ENCODE measurements at places on chromosomes 1 and 21. TPM values are rescaled to one million over a fixed set of nuclear protein-coding genes. Genes with fewer than 3 reads are reported as not detected.

The CCDC30 gene
- total RNA-seq = 1.8 TPM

The SPRR2G gene
- not detected for total RNA-seq

The COL6A1 gene
- total RNA-seq = 193 TPM

The CFHR3 gene
- total RNA-seq = 1.7 TPM

The WDR47 gene
- total RNA-seq = 8.4 TPM

The TP73 gene
- total RNA-seq = 0.16 TPM

The AMPD1 gene
- not detected for total RNA-seq

DNA sequence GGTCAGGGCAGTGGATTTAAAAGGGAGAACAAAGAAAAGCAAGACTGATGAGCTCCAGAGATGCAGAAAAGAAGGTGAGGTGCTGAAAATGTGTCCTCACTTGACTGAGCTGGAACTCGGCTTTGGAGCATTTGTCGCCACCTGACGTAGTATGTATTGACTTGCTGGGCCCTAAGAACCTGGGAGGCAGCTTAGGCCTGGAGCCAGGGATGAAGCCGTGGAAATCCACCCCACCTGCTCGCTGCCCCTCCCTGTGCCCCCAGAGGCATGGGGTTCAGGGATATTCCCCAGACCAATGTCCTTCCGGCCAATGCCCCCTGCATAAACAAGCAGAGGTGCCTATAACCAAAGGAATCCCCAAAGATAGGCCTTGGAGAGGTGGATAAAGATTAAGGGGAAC is 14.3 kb downstream of the MRAP start:
- DNase-seq = no peak

DNA sequence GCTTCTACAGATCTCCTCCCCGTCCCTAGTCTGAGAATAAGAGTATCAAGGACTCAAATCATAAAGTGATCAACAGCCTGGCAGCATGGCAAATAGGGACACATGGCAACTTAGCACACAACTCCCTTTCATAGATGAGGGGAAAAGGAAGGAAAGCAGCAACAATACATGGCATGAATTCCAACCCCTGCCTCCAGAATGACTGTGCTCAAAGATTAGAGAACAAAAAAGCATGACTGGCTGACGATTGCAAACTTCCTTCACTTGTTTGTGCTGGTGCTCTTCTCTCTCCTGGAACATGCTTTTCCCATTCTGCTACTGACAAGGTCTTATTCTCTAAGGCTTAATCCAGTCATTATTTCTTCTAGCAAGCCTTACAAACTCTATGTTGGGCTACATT is 11.5 kb downstream of the KTI12 start:
- DNase-seq = no peak

GRCh38 chr21:31558189-31558961 is 101.1 kb upstream of the SOD1 start:
- peak; percentile 64 for DNase-seq

- DNase-seq = peak; percentile 92
Observed at GRCh38 chr1:27527223-27527889, 37.4 kb upstream of the WASF2 start.

- DNase-seq = peak; percentile 61
Observed at GRCh38 chr1:214332946-214333798, 52.2 kb downstream of the SMYD2 start.

DNA sequence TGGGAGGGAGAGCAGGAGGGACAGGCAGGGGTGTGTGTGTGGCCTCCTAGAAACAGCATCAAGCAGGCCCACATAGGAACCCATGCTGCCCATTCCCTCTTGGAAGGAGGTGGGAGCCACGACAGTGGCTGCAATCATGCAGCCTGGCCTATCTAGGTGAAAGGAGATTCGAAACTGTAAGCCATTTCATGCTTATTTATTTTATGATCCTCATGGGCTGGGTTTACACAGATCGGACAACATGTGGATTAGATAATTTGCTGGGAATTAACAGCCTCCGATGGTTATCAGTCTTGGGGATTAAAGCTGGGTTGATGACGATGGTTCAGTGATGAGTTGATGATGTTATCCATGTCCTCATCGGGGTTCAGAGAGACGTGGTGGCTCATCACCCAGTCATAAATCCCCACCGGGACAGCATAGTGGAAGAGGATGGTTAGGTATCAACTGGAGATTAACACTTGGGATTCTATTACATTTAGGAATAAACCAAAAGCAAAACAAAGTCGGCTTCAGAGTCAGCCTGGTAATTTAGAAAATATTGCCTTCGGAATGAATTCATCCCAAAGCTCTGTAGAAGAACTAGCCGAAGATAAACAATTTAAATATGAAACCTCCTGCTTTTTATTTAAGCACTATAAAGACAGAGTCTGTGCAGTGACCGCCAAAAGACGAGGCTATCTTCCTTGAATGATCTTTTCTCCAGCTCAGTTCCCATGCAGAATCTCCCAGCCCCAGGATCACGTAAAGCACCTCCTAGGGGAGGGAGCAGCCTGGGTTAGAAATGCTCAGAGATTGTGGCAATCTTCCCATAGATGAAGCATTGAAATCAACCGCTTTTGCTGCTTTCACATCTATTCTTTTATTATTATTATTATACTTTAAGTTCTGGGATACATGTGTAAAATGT is 252.8 kb downstream of the FOXD2 start:
- DNase-seq = no peak

GRCh38 chr1:15627343-15627988 is 10.2 kb downstream of the DDI2 start:
- DNase-seq = no peak

DNA sequence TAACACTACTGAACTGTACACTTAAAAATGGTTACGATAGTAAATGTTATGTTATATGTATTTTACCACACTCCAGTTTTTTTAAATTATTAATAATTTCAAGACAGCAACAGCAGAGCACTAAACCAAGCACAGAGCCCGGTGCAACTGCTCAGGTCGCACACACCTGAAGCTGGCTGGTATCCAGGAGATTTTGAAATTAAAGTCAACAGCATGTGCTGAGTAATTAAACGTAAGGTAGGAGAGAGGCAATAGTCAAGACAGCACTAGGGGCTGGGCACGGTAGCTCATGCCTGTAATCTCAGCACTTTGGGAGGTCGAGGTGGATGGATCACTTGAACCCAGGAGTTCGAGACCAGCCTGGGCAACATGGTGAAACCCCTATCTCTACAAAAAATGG is 35.1 kb upstream of the SLC30A10 start:
- DNase-seq = peak; percentile 13

DNA sequence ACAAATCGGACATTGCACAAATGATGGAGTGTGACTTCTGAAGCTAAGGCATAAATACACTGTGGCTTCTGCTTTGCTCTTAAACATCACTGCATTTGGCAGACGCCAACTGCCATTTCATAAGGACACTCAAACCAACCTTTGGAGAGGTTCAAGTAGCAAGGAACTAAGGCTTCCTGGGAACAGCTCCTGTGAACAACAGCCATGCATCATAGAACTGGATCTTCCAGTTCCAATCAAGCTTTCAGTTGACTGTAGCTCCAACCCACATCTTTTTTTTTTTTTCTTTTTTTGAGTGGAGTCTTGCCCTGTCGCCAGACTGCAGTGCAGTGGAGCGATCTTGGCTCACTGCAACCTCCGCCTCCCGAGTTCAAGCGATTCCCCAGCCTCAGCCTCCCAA is 10.7 kb upstream of the HUNK start:
- no peak for DNase-seq

DNA sequence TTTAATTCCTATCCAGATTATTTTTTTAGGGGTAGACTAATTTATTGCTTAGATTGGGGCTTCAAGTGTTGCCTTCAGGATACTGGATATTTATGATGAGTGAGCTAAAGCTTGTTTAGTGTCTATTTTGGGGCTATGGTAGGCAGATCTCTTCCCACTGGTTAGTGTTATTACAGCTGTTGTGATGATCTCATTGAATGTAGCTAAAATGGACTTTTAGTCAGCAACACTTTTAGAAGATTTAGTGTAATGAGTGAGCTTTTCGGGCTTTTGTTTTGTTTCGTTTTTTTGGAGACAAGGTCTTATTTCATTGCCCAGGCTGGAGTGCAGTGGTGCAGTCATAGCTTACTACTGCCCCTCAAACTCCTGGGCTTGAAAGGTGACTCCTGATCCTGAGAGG is 14.2 kb downstream of the THRAP3 start:
- no peak for DNase-seq

- DNase-seq = no peak
Observed at GRCh38 chr1:60562740-60563139, 489.2 kb upstream of the C1orf87 start.

DNA sequence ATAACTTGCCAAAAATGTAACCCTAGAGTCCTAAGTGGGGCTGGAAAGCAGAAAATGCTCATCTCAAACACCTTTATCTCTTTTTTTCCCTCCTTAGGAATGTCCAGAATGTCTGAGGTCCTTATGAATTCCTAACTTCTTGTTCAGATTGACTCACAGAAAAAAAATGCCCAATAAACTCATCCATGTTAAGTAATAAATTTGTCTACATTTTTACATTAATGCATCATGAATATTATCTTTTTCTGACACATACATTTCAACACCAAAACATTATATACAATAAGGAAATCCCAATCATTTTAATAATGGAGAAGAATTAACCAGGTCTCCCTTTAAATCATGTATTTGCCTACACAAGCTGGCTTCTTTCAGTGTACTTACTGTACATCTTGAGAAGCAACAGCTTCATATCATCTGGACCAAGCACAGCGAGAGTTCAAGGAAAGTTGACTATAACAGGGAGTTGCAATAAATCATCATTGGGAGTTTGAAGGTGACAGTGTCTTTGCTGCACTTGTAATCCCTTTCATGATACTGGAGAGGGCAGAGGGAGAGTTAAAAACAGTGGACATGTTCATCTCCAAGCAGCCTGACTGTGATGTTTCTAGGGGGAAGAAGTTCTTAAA is 565.2 kb downstream of the LTN1 start:
- DNase-seq = no peak

- no peak for DNase-seq
Observed at GRCh38 chr1:158076441-158076840, 83.0 kb downstream of the KIRREL1 start.

DNA sequence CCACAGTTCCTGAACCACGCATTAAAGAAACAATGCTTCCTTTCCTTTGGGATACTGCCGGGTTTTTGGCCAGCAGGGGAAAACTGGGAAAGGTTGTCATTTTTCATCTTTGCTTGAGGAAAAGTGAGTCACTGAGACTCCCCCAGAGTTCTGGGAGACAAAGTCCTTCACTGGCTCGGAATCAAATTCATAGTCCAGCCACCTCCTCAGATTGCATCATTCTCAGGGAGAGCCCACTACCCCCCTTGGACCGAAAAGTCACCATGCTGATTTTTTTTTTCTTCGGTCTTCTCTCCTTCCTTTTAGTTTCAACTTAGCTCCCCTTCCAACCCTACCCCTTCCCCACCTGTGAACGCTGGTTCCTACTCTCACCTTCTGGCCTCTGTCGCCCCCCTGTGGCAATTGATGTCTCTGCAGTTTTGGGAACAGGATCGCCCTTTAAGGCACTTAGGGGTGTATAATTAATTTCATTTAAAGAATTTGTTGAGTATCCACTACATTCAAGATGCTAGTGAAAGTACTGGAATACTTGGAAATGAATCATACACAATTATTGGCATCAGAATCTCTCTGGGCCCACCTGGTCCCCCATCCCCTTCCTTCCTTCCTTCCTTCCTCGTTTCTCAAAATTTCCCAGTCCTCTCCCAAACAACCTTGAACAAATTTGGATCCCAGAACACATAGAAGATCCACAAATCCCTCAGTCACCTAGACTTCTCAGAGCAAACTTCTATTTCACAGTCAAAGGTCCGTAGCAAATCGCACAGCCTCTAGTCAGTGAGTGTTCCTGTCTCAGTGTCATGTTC is 6.9 kb downstream of the ACKR1 start:
- peak; percentile 60 for DNase-seq

DNA sequence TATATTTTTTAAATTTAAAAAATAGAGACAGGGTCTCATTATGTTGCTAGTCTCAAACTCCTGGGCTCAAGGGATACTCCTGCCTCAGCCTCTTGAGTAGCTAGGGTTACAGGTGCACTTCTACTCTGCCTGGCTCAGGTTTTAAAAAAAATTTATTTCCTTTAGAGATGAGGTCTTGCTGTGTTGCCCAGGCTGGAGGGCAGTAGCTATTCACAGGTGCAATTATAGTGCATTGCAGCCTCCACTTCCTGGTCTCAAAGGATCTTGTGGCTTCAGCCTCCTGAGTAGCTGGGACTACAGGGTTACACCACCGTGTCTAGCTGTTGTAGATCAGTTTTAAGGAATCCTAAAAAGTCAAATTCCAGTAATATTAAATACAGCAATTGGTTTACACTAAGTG is 5.0 kb downstream of the RNF11 start:
- no peak for DNase-seq

- DNase-seq = peak; percentile 83
Observed at GRCh38 chr1:209248649-209249279, 334.8 kb upstream of the CAMK1G start.

DNA sequence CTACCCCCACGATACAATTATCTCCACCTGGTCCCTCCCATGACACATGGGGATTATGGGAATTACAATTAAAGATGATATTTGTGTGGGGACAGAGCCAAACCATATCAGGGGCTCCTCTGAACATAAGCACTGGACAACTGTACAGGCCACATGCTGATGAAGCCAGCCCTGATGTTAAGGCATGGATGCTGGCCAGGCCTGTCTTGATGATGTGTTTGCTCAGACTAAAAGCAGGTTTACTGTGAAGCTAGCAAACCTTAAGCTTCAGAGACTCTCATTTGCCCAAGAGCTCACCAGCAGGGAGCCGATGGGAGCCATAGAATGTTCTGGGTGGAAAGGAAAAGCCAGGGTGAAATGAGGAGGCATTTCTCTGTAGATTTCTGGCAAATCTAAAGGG is 135.3 kb upstream of the KCNK1 start:
- DNase-seq = no peak

- no peak for DNase-seq
Observed at GRCh38 chr1:30645807-30646206, 77.6 kb downstream of the MATN1 start.

DNA sequence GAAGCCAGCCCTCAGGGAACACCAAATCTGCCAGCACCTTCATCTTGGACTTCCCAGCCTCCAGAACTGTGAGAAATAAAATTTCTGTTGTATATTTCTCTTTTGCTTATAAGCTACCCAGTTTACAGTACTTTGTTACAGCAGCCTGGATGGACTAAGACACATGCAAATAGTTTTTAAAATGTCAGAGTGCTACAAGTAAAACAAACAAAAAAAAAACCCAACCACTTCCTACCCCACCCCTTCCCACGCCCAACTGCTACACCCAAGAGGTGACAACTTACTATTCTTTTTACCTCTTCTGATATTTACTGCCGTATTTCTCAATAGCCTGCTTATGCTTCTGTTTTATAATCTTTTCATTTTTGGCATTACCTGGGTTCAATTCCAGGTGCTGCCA is 8.6 kb upstream of the SPSB1 start:
- DNase-seq = no peak

DNA sequence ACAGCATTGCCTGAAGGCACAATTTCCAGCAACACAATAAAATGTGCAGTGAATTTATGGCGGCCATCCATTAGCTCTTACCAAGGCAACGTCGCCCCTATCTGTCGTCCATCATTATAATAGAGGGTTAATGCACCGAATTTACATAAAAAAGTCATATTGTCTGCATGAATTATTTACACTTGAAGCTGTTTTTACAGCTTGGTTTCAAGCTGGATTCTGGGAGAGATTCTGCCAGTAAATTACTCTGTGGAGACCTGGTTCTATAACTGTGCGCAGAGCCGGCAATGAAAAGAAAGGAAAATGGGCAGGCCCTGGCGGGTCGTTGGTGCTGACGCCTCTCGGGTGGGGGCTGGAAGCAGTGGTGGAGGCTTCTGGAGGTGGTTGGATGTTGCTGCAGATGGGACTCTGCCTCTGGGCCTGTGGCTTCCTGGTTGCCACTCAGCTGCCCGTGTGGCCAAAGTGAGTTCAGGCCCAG is 48.9 kb upstream of the POU3F1 start:
- DNase-seq = no peak

Measured in hepatocyte (in vitro differentiated cells).